ENCODE measurements at places on chromosomes 3 and 15. TPM values are rescaled to one million over a fixed set of nuclear protein-coding genes. Genes with fewer than 3 reads are reported as not detected.

DNA sequence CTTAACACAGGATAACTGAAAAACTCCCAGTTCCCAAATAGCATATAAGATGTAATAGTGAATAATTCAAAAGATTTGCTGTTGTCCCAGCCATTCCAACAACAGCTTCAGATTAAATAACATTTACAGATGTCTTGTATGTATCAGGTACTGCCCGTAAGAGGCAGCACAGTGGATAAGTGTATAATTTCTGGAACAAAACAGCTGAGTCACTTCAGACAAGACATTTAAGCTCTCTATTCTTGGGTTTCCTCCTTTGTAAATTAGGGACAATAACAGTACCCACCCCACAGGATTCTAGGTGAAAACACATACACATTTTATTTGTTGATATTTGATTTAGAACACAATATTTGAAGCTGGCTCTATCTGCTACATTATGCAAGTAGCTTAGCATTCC, 2.6 kb upstream of the WWTR1 start:
- no peak for DNase-seq

- no peak for DNase-seq
These were observed 17.9 kb downstream of the SERP1 start for GRCh38 chr3:150528354-150528797.

SKOR1 gene
- total RNA-seq, result 0.21 TPM

GRCh38 chr3:150469931-150470740, 62.0 kb downstream of the TSC22D2 start:
- DNase-seq, result no peak

- no peak for DNase-seq
These were observed 106.3 kb downstream of the STAG1 start for GRCh38 chr3:136645915-136646314.

SLC12A8 gene
- total RNA-seq, result 0.45 TPM

DNA sequence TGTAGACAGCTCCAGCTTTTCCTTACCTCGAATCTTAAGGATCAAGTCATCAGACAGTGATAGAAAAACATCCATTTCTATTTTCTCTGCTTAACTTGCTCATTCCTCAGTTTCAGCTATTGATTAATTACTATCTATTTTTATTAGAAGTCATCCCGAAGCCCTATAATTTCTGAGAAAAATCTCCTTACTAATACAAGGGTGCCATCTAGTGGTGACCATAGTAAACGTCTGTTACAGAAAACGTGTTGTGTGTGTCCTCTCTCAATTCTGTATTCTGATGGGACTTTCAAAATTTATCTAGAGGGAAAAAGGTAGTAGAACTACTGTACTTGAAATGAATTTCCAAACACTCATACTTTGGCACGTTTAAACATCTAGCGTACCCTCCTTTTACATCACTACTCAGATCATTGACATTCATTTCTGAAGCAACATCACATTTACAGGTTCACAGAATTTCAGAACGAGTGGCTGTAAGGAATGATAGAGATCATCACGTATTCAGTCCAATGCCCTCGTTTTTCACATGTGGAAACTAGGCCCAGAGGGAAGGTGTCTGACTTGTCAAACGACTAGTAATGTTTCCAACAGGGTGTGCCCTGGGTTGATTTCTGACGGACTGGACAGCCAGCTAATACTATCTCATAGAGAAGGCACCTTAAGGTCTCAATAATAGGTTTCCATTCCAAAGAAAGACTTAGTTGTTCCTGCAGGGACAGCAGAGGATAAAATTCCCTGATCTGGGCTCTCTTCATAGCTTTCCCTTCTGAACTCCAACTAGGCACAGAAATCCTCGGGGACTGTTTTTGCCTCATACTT, 25.6 kb downstream of the HACD2 start:
- DNase-seq, result peak; percentile 37

DNA sequence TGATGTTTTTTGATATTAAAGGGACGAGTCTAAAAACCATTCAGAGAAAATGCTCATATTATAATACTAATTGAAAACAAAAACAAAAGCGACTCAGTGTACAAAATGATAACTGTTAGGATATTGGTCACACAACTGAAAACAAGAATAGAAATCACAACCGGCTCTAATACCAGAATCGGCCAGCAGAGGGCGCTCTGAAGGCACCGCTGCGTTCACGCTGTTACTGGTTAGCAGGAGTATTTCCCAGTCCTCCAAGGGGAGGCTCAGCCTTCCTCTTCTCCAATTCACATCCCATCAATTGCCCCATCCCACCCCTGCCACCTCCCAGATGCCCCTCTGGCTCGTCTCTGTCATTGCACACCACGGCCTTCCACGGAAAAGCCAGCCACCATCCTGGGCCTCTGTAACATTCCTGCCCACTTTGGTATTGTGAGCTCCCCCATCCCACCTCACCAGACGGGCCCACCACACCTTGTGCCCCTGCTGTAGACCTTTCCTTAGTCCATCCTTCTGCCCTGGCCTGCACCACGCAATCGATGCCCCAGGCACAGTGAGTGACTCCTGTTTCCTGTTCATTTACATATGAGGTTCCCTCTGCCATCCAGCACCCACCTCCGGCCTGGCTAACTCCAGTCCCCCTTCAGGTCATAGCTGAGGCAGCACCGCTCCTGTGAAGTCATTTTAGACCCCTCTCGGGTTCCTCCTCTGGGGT, 8.5 kb downstream of the FAM107A start:
- DNase-seq, result peak; percentile 79

GPR62 gene
- total RNA-seq, result not detected

FBN1 gene
- total RNA-seq, result 1.3 TPM

Data from activated CD8-positive, alpha-beta T cell treated with anti-CD3 and anti-CD28 coated beads, Interleukin-2, amount 10 ng/mL, durations not matched to agents 7 days and 5 days (primary cell).